ENCODE measurements at places on chromosomes 11 and 22.

DNA sequence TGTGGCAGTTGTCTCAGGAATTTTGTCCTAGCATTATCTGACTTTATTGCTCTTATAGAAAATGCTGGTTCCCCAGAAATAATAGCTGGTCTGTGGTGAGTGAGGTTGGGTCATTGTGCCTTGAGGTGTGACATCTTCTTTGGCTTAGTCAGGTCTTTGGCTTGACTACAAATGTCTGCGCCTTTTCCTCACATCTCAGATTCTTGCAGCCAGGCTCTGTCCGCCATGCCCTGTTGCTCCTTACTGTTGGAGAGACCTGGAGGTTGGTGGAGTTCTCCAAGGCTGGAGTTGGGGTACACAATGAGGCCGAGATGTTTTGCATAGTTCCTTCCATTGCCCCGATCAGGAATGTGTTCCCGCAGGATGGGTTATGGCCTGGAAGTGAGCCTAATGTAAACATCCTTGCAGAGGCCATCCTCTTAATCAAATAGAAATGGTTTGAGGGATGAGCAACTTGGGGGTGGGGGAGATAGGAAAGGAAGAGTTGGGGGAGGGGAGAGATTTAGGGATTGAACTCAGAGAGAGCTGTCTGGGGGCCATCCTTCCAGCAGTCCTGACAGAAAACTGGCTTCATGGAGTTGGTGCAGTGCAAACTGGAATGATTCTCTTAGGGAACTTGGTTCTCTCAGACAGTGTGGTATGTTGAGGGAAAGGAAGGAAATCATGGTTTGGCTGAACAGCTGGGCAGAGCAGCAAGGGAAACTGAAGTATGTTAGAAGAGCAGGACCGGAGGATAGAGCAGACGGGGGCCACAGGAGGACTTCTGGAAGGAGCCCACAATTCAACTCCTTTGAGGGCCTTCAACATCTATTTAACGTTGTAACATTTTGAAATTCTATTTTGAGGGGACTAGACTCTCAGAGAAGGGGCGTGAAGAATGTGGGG is 49.9 kb downstream of the ZBTB16 start:
- no peak for DNase-seq

GRCh38 chr22:23889620-23890019 is 4.6 kb upstream of the MIF start:
- DNase-seq = no peak

DNA sequence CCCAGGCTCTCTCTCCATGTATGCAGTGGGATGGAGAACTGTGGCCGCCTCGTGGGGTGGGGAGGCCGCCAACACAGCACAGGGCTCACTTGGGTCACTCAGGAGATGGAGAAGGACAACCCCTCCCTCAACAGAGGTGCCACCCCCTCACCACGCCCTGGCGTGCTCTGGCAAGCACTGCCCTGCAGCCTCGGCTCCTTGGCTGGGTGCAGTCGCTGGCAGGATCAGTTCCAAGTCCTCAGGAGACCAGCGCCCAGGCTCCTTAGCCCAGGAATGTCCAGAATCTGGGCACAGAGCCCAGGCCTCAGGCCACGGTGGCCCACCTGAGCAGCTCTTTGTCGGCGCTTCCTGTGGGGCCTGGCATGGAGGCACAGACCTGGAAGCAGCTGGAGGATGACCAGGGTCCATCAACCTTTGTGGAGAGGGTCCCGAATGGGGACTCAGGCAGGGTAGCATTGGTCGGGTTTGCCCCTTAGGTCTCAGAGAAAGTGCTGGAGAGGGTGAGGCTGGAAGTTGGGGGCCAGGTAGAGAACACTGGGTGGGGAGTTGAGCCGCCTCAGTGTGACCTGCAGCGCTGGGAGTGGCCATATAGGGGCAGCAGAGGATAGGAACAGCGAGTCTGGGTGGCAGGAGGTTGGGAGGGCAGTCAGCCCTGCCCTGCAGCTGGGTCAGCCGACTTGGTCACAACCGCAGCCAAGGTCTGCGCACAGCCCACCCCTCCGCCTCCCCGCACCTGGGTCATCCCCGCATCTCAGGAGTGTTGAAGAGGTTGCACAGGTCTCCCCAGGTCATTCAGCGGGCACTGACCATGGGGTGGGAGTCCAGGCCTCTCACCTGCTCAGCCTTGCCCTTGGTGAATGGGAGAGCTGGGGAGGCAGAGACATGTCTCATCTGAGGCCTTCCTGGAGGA is 8.2 kb downstream of the SUSD2 start:
- peak; percentile 24 for DNase-seq

- no peak for DNase-seq
Measured at GRCh38 chr11:50188040-50188439, 155.4 kb downstream of the OR4C45 start.

Data from CD4-positive, alpha-beta memory T cell (primary cell).